ENCODE measurements at places on chromosomes 12 and 14.

- DNase-seq: no peak
These were observed 36.5 kb upstream of the CERS5 start for GRCh38 chr12:50203691-50204090.

- DNase-seq: no peak
These were observed 30.0 kb downstream of the PELI2 start for GRCh38 chr14:56147986-56148901.

DNA sequence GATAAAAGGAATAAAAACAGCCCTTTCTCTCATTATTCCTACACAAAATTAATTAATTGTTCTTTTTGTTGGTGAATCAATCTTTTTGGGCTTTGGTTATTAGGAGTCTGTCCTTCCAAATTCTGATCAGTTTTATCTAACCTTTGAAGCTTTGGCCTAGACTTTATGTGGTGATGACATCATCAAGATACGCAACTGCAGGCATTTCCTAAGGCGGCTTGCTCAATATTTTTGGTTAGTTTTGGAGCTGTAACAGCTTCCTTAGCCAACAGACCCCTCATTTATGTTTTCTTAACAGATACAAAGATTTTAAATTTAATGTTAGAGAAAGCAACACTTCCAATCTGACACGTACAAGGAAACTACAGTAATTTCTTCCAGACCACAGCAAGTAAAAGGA lies 87.8 kb upstream of the PDE3A start:
- no peak for DNase-seq

DNA sequence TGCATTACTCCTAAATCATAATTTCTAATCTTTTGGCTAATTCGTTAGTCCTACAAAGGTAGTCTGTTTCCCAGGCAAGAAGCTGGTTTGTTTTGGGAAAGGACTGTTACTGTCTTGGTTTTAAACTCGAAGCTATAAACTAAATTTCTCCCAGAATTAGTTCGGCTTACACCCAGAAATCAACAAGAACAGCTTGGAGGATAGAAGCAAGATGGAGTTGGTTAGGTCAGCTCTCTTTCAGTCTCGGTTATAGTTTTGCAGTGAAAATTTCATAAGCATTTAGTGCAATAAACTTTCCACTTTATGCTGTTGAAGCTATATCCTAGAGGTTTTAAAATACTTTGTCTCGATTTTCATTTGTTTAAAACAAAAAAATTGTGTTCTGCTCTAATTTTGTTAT lies 100.3 kb downstream of the SLCO1A2 start:
- no peak for DNase-seq

GRCh38 chr14:66001356-66001755 lies 484.8 kb upstream of the CCDC196 start:
- DNase-seq: no peak

DNA sequence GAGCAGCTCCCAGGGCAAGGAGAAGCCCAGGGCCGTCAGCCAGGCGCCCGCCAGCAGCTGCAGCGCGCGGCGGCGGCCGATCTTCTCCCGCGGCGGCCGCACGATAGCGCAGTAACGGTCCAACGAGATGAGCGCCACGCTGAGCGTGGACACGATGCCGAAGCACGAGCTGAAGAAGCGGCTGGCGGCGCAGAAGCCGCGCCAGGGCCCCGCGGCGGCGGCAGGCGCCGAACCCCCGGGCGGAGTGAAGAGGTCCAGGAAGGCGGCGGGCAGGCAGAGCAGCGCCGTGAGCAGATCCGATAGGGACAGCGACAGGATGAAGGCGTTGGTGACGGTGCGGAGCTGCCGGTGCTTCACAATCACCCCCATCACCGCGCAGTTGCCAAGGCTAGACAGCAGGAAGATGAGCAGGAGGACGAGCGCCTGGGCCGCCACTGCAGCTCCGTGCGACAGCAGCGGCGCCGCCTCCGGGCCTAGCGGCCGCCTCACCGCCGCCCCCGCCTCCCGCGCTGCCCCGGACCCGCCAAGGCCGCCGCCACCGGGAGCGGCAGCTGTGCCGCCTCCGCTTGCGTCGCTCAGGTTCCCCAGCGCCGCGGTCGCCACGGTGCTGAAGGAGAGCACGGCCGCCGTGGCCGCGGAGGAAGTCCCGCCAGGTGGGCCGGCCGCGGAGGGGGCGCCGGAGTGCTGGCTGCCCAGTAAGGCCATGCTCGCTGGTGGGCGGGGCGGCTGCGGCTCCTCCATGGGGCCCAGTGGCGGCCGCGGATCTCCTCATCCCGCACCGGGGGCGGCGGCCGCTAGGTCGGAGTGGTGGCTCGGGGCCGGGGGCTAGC lies 479 bp downstream of the GPR135 start:
- peak; percentile 62 for DNase-seq

DNA sequence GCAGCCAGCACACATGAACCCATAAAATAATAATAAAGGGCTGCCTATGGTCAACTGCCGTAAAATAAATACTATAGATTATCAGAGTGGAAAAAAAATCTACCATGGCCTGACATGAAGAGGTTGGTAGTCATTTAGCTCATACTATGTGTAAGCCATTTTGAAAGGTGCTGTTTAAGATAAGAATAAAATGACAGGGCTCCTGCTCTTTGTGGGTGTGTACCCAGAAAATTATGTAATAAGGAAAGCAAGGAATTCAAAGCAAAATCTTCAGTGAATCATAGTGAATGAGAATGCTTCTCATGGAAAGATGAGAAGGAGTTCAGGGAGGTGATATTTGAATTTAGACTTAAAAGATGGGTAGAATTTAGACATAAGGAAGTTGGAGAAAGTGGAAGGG lies 42.9 kb upstream of the PPM1H start:
- DNase-seq: no peak
